ENCODE measurements at places on chromosomes 12 and 14.

DNA sequence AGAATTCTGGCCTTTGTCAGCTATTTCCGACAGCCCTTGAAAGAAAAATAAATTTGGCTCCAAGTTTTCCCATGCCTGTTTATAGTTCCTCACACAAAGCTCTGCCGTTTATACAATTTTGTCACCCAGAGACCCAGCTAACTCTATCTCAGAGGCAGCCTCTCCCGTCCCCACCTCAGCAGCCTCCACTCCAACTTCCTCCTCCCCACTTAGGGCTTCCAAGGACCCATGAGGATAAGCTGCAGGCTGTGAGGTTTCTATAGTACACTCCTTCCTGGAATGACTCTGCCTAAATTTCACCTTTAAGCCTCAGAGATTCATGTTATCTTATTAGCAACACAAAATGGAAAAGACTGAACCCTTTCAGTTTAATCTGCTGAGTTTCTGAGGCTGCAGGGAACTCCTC lies 71.8 kb downstream of the TTC9 start:
- DNase-seq, result no peak

- DNase-seq, result peak; percentile 71
Measured at GRCh38 chr14:76644855-76645518, 116.3 kb upstream of the VASH1 start.

- no peak for DNase-seq
Measured at GRCh38 chr12:130952171-130952954, 1.3 kb upstream of the ADGRD1 start.

DNA sequence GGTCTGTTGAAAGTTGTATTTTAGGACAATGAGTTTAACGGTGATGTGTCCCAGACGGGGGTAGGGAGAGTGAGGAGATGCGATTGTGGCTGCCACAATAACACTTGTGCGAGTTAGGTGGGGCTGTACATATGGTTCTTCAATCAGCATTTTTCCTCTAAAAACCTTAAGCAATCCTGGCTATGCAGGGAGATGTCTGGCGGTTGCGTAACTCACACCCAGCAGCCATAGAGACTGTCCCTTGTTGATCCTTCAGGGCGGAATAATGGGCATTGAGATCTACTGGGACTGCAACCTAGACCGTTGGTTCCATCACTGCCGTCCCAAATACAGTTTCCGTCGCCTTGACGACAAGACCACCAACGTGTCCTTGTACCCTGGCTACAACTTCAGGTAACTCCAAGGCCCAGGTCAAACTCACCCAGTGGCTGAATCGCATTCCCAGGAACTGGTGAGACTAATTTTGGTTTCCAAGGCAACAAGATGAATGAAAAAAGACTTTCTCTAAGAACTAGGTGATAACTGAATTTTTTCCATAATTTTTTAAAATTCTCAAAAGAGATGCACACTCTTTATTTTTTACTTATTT lies 34.6 kb downstream of the P2RX7 start:
- DNase-seq, result no peak

- peak; percentile 22 for DNase-seq
Measured at GRCh38 chr12:112820796-112821195, 29.2 kb downstream of the RPH3A start.
